ENCODE measurements at places on chromosomes 11 and 22.

- no peak for DNase-seq
These were observed 795.6 kb upstream of the ANO3 start for GRCh38 chr11:25536289-25536688.

GRCh38 chr11:47967577-47968525 lies 12.5 kb upstream of the PTPRJ start:
- no peak for DNase-seq

- DNase-seq, result no peak
These were observed 7.5 kb downstream of the TMEM151A start for GRCh38 chr11:66299186-66299585.

- no peak for DNase-seq
These were observed 1127.1 kb upstream of the CNTN5 start for GRCh38 chr11:97893612-97894011.

GRCh38 chr11:19772480-19772879 lies 59.8 kb downstream of the NAV2 start:
- DNase-seq, result no peak

GRCh38 chr11:134512571-134513538 lies 100.8 kb upstream of the B3GAT1 start:
- no peak for DNase-seq

- no peak for DNase-seq
These were observed 691 bp upstream of the EHF start for GRCh38 chr11:34620202-34620601.

- DNase-seq, result peak; percentile 53
These were observed 11.5 kb upstream of the RAB39A start for GRCh38 chr11:107916671-107917241.

- DNase-seq, result no peak
These were observed 117.3 kb upstream of the GRK3 start for GRCh38 chr22:25447067-25447685.

GRCh38 chr11:34439610-34440198 lies 970 bp downstream of the CAT start:
- no peak for DNase-seq

DNA sequence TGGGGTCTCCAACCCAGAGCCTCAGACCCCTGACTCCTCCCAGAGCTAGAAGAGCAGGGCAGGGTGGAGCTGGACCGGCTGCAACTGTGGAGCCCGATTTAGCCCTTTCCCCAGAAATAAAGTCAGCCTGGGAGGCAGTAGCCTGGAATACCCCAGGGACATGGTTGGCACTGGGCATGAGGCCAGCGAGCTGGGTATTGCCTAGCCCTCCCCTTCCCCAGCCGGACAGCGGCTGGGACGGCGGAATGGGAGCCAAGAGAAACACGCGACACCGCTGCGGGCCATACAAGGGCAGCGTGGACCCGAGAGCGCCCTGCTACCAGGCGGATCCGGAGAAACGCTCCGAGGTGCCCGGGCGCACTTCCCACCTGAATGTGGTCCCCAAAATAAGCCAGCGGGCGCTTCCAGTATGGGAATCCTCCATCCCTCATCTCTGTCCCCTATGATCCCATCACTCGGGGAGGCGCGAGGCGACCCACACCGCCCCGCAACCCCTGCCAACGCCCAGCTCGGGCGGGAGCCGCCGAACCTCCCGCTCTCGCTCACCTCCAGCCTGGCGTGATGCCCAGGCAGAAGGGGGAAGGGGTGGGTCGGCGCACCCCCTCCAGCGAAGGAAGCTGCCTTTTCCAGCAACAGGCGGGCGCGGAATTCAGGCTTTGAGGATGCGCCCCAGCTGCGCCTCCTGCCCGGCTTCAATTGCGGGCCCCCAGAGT lies 758 bp downstream of the MCAM start:
- DNase-seq, result no peak

- no peak for DNase-seq
These were observed 4.8 kb upstream of the NNMT start for GRCh38 chr11:114291381-114291780.

DNA sequence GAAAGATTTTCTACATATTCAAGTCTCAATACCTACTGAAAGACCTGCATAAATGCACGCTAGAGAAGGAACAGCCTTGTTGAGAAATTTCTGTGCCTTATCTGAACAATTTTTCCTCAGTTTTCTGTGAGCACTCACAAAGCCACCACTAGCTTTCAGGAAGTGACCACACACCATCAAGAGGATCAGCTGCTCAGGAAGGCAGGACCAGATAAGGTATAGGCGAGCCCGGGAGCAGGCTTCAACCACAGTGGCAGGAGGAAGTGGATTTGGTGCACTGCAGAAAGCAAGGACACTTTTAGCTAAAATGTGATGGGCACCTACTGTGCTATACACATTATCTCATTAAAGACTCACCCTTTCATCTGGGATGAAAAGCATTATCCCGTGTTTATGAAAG lies 220.8 kb downstream of the RAB38 start:
- DNase-seq, result no peak

All from stimulated activated CD4-positive, alpha-beta T cell treated with anti-CD3 and anti-CD28 coated beads, Interleukin-2, amount 100 ng/mL, for 24 hours (primary cell).